Coronary artery (tissue), 2 donors: ENCODE measurements at places on chromosomes 6 and 20.

DNA sequence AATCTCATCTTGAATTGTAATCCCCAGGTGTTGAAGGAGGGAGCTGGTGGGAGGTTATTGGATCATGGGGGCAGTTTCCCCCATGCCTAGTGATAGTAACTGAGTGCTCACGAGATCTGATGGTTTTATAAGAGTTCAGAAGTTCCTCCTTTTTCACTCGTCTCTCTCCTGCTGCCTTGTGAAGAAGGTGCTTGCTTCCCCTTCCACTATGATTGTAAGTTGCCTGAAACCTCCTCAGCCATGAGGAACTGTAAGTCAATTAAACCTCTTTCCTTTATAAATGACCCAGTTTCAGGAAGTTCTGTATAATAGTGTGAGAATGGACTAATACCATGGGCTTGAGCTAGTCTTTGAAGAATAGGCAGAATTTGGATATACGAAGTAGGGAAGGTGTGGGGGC, 113.9 kb downstream of the RIN2 start:
- no peak for DNase-seq

GRCh38 chr6:144123836-144124235, 26.5 kb upstream of the STX11 start:
- no peak for DNase-seq

GRCh38 chr20:49353348-49353747, 75.5 kb upstream of the ZNFX1 start:
- DNase-seq = no peak

- DNase-seq = no peak
Measured at GRCh38 chr6:55433446-55434130, 106.3 kb downstream of the GFRAL start.

DNA sequence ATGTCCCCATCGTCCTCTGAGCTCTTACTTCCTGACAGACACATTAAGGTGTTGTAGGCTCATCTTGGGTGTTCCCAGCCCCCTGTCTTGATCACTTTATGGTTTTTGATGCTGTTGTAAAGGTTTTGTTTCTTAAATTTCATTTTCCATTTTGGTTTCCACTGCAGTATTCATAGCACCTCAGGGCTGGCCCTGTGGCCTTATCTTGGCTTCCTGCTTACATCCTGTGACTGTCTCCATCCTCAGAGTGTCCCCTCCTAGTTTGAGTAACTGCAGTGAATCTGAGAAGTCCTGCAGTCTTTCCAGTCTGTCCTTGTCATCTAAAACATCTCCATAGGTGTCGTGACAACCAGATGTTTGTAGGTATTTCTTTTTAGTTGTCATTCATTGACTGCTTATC, 50.9 kb downstream of the JARID2 start:
- no peak for DNase-seq

- DNase-seq = no peak
Measured at GRCh38 chr6:24249926-24250325, 107.9 kb downstream of the DCDC2 start.

GRCh38 chr6:122673343-122673961, 63.2 kb downstream of the PKIB start:
- no peak for DNase-seq

- no peak for DNase-seq
Measured at GRCh38 chr6:127190552-127190951, 72.1 kb downstream of the RSPO3 start.

- no peak for DNase-seq
Measured at GRCh38 chr6:86937219-86938079, at the start of gene HTR1E. HTR1E (plus strand) TSS chr6:86937528; CDS start chr6:87015335, 77,807 bp downstream.

DNA sequence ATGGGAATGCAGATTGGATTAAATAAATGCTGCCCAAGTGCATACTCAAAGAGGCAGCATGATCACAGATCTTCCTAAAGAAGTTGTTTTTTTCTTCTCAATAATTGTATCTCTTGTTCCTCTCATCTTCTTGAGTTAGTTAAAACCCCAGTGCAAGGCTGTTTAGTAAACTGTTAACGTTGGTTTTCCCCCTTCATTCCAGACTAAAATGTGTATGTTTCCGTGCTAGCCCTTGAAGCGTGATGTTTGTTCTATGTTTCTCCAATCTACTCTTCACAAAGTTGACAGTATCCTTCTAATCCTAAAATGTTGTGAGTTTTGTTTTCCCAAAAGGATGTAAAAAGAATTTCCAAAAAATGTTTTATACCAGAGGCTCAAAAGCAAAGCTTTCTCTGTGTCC, 15.6 kb downstream of the CYP24A1 start:
- DNase-seq = no peak
